ENCODE measurements at places on chromosomes 16 and 17. TPM values are rescaled to one million over a fixed set of nuclear protein-coding genes. Genes with fewer than 3 reads are reported as not detected.

- no peak for DNase-seq
Observed at GRCh38 chr17:9255833-9256232, 234.5 kb downstream of the NTN1 start.

The SCPEP1 gene
- 6.4 TPM for total RNA-seq

- DNase-seq, result no peak
Observed at GRCh38 chr16:53619235-53619634, 84.4 kb downstream of the RPGRIP1L start.

The LPCAT2 gene
- total RNA-seq, result 18.0 TPM

DNA sequence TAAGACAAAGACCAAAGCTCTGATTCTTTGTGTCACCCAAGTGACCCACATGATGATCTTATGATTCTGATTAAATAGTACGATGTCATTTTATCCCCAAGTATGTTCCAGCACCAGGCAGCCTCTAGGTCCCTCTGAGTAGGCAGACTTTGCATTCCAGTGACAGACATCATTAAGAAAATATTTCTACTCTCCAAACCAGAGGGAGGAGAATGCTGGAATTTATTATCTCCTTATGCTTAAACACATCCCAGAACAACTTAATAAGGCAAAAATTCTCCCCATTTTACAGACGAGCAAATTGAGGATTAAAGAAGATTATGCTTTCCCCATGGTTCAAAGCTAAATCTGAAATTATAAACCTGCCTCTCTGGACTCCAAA lies 192.8 kb upstream of the CDH11 start:
- no peak for DNase-seq

GRCh38 chr17:31738067-31738466 lies 121.0 kb downstream of the COPRS start:
- no peak for DNase-seq

DNA sequence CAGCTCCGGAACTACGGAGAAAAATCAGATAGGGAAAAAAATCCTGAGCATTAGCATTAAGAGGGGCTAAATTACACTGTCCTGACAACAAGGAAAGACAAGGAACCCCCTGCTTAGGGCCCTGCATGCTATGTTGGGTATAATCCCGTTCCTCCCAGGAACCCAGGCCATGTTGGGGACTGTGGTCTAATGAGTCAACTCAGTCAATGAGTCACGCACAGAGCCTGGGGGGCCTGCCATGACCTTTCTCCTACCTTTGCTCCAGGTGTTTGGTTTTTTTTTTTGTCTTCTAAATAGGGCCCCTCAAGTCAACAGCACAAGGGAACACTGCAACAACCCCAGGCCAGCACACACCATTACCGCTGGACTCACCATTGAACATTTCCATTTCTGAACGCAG lies 8.9 kb upstream of the ZNF200 start:
- DNase-seq, result no peak

The KRTAP3-1 gene
- total RNA-seq, result not detected

DNA sequence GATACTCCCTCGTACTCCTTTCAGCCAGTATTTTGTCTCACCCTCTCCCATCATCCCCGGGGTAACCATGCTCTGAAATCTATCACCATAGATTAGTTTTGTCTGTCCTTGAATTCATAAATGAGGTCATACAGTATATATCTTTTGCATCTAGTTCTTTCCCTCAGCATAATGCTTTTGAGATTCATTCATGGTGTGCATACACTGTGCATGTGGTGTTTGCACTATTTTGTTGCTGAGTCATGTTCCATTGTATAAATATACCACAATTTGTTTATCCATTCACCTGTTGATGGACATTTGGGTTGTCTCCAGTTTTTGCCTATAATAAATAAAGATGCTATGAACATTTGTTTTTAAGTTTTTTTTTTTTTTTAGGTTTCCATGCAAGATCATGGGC lies 34.2 kb upstream of the NLRP1 start:
- DNase-seq, result no peak

DNA sequence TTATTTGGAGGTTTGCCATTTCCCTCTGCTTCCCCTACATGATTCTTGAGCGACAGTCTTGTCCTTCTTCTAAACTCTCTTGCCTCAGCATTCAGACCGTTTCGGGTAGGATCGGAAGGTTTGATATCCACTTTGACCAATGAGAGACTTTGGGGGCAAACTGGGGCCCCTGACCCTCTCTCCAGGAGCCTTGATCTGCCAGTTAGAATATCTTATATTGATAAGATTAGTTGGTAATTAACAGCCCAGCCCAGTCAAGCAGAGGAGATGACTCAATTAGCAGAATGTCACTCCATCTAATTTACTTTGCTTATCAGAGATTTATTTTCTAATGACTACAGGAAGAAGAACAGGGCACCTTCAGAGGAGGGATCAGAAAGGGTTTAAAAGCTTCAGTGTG lies 532.8 kb downstream of the XYLT1 start:
- DNase-seq, result no peak

DNA sequence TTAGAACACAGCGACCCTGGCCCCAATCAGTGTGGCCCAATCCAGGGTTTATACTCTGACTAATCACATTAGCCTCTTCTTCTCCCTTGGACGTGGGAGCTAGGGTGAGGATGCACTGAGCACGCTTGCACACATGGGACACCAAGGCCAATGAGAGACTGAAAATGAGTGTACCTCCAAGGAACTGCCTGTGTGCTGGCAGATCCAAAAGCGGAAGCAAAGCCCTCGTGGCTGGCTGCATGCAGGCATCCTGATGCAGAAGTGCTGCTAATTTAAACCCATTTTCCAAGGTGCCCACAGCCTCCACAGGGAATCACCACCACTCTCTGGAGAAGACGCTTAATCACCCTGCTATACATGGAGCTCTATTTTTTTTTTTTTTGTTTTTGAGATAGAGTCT lies 375.3 kb upstream of the XYLT1 start:
- no peak for DNase-seq

The SOX9 gene
- total RNA-seq, result 66.6 TPM

The TEX14 gene
- 0.03 TPM for total RNA-seq

GRCh38 chr17:1012823-1013728 lies 16.1 kb downstream of the TIMM22 start:
- no peak for DNase-seq

The DPEP2 gene
- not detected for total RNA-seq

The TPSD1 gene
- not detected for total RNA-seq

DNA sequence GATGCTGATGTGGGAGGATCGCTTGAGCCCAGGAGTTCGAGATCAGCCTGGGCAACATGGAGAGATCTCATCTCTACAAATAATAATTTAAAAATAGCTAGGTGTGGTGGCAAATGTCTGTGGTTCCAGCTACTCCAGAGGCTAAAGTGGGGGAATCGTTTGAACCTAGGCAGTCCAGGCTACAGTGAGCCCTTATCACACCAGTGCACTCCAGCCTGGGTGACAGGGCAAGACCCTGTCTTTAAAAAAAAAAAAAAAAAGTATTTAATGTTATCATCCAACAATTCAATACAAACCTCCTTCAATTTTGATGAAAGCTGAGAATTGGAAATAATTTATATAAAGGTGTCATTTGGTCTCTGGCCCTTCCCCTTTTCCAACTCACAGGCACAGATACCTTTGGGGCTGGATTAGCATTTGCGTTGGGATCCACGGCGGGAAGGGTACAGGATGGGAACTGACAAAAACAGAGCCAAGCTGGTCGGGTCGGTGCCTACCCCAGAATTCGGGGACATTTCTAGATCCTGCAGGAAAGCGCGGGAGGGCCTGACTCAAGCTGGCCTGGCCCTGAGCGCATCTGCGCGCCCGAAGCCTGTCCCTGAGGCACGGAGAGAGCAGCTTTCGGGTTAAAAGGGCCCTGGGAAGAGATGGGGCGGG lies 860 bp upstream of the DCAF7 start:
- no peak for DNase-seq

DNA sequence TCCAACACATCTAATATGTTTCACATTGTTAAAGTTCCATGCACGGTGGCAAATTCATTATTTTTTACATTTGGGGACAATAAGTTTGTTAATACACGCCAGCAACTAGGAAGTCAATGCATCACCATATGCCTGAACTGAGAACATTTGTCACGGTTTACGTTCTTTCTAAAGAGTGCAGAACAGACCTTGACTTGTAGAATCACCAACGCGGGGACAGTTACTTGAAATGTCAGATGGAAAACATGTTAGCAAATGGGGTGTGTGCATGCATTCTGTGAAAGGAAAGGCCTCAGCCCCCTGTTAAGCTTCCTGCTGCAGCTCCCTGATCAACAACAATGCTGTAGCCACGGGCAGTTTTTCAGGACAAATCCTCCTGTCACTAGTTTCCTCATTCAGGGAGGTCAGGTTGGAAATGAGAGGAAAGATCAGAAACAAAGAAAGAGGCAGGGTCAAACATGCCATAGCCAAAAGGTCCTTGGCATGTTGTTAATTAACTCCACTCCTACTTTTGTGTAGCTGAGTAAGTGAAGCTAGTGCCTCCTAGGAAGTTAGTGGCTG lies 18.4 kb downstream of the SMIM36 start:
- DNase-seq, result no peak

GRCh38 chr17:44541884-44542581 lies 15.3 kb upstream of the FZD2 start:
- no peak for DNase-seq

GRCh38 chr16:30605158-30605557 lies 5.0 kb downstream of the ZNF689 start:
- DNase-seq, result no peak

DNA sequence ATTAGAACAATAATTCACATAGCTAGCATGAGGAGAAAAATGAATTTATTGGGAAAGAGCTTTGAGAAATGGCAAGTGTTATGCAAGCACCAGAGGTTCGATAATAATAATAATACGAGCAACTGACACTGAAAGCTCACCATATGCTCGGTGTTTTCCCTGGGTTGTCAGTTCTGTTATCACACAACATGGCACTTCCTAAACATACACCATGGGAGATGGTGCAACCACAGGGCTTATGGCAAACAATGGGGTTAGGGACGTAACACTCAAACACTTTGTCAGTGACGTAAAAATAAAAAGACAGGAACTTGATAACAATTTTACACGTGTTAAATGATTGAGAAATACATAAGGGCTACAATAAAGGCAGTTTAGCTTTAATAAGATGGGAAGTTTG lies 23.7 kb downstream of the OR1D5 start:
- DNase-seq, result no peak

DNA sequence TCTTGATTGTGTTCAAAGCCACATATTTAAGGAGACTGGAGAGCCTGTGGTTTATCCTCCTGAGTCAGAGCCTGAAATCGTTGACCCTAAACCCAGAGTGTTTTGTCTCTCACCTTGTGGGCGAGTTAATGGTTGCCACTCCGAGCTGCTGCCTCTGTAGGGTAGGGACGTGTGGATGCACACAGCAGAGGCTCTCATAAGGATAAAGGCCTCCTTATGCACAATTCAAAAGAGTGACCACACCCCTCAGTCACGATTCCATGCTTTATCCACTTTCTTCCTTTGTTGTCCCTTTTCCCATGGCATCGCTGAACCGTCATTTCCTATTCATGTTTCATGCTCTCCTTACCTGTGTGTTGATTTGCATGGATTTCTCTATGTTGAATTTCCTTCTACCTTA lies 805.0 kb upstream of the RBFOX1 start:
- no peak for DNase-seq

- no peak for DNase-seq
Observed at GRCh38 chr17:58193641-58194255, 1.2 kb downstream of the EPX start.

DNA sequence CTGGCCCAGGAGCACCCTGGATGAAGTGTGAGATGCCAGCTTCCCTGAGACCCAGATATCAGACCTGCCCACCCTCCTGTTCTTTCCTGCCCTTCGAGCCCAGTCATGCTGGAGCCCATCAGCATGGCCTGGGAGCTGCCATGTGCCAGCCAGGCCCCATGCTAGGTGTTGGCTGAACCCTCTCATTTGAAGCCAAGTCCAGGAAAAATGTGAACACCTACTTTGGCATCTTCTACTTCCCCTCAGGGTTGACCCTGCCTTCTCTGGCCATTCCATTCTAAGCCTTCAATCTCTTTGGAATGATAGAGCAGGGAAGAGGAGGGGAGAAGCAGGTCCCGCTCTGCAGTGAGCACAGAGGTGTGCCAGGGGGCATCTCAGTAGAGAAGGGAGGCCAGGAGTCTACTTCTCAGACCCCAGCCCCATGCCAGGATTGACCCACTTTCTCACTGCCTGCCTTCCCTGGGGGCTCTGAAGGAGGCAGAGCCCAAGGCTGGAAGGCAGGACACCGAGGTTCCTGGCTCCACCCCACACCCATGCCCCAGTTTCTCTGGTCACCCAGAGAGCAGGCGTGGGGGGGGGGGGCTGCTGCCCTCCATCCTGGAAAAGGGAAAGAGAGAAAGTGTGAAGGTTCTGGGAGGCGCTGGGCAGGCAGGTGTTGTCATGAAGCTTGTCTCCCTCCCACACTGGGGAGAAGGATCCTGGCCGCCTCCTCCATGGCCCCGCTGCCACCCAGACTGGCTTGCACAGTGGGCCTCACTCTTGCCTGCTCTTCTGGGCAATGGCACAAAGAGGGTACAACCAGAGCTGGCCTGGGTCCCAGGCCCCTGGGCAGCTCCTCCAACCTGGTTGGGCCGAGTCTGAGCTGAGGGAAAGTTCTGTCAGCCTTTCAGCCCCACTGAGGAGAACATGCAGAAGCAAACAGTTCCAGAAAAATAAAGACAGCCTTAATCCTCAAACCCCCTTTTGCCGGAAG lies 9.3 kb downstream of the HDAC5 start:
- DNase-seq, result no peak

GRCh38 chr16:58498341-58499091 lies 1.4 kb upstream of the NDRG4 start:
- no peak for DNase-seq

DNA sequence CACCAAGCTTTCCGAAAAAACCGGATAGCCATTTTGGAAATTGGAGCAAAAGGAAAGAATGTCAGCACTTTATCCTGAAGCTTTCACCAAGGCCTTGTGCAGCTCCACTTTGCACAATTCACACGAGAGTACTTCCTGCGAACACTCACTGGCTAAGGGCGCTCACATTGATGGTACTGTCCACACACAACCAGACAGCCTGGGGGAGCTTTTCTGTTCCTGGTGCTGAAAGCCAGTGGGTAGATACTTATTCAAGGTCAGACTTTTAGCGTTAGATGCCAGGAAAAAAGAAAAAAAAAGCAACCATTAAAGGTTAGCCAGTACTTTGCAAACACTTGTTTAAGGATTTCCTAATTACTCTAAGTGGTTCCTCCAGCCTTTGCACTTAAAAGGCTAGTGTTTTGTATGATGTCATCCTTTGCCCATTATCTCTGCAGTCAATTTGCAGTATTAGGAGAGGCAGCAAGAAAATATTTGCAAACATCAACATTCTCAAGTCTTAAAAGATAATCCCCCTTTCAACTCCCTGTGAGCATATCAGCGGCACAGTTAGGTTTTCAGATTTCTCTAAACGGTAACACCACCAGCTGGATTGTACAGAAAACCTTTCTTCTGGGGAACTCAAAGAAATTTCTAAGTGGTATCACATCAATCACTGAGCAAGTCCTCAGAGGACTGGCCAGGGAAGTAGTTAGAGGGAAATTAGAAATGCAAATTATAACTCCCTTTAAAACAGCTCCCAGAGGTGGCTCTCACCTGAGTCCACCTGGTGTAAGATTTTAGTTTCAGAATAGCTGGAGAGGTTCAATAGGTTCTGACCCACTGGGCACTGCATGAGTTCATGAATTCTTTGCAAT lies 243.4 kb upstream of the IRX5 start:
- DNase-seq, result no peak

The INCA1 gene
- total RNA-seq, result 0.13 TPM

GRCh38 chr17:4172356-4172755 lies 29.4 kb downstream of the CYB5D2 start:
- DNase-seq, result no peak

- DNase-seq, result no peak
Observed at GRCh38 chr17:35963663-35964062, 17.6 kb downstream of the CCL16 start.

GRCh38 chr16:58120234-58120633 lies 8.9 kb downstream of the CFAP20 start:
- DNase-seq, result no peak

The PLD6 gene
- total RNA-seq, result 3.5 TPM

The MPP3 gene
- total RNA-seq, result 13.9 TPM

All from HT-29 (cell line).